ENCODE measurements at places on chromosomes 3 and 15.
A peak's percentile ranks its signal among the peaks of the same experiment; 100 is the strongest.

DNA sequence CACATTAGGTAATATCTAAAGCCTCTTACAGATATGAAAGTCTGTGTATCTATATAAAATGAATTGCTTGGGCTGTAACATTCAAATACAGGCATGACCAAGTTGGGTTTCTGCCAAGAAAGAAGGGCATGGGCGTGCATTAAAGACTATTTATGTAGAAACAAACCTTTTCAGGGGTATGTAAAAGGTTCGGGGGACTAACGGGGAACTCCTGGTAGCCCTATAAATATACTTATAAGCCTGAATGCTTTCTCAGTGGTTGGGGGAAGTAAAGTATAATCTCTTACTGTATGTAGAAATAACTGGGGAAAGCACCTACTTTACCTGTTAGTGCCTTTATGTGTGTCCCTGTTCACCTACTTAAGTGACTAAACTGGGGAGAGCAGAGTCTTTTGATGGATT lies 154.5 kb upstream of the TBL1XR1 start:
- DNase-seq, result no peak

- DNase-seq, result no peak
Observed at GRCh38 chr3:49566312-49566711, 12.0 kb downstream of the BSN start.

GRCh38 chr15:41577863-41578735 lies 19.1 kb downstream of the TYRO3 start:
- no peak for DNase-seq

GRCh38 chr15:99578809-99579208 lies 13.0 kb downstream of the MEF2A start:
- no peak for DNase-seq

GRCh38 chr3:194739498-194740284 lies 54.0 kb downstream of the FAM43A start:
- no peak for DNase-seq

GRCh38 chr3:83034806-83035703 lies 1273.6 kb upstream of the GBE1 start:
- no peak for DNase-seq

DNA sequence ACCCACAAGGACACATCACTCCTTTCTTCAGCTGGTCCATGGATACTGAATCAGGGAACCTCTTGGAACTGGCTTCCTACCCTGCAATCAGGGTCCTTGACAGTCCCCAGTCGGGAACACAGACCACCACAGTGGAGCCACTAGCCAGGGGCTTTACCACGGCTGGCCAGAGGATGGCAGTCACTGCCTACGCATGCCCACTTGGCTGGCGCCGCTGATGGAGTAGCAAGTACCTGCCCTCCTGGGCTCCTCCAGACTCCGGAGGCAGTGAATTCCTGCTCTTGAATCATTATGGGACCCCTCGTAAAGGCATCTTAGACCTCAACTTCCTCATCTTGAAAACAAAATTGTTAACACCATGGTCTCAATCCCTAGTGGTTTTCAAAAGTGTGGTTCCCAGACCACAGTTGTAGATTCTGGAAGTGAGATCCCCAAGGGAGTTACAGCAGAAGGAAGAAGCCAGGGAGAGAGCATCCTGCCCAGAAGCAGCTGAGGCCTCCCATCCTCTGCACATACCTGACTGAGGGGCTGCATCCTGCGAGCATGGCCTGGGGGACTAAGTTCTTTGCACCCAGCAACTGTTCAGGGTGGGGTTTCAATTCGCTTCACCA lies 9.1 kb upstream of the SKIC8 start:
- DNase-seq, result peak; percentile 50

DNA sequence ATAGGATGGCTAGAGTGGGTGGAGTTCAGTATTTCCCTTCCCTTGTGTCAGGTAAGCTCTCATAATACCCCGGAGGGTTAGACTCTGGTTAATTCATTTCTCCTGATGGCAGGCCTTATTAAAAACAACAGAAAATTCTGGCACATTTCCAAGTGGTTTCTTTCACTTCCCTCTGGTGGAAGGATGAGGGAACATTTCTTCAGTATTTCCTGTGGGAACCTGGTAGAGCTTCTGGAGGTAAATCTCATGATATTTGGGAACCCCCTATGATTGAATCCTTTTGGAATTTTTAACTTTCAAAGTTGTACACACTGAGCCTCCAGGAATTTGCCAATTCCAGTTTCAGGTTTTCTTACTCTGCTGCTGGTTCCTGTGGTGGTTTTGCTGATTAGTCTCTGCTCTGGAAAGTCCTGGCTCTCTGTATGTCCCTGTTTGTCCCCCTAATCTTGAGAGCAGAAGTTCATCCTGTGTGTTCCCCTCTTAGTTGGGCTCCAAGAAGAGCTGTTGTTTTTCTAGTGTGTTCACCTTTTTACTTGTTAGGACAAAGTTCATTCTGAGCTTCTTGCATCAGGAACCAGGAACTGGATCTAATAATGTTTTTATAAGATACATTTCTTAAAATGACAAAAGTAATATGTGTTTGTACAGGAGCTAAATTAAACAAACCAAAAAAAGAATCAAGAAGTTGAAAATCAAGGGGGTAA lies 12.1 kb downstream of the CHRNA7 start:
- DNase-seq, result no peak

- no peak for DNase-seq
Observed at GRCh38 chr3:197782230-197782629, 8.8 kb upstream of the LRCH3 start.

GRCh38 chr15:40398413-40398873 lies 7.2 kb upstream of the IVD start:
- no peak for DNase-seq

GRCh38 chr3:76873532-76874242 lies 166.2 kb upstream of the ROBO2 start:
- DNase-seq, result no peak

- DNase-seq, result no peak
Observed at GRCh38 chr15:62653122-62653521, 389.4 kb upstream of the TPM1 start.

DNA sequence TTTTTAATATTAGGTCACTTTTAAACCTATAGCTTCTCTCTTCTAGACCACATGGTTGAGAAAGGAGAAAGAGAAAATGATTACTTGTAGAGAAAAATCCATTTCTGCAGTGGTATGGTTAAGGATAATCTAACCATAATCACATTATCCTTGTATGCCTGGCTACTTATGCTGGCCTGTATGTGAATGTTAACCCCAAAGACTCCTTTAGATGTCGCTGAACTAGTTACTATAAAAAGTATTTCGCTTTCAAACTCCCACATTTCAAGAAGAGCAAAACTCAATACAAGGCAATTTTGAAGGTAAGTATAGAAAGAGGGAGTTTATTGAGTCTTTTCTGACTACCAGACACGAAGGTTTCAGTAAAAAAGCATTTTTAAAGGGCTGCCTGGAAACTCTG lies 2.2 kb downstream of the KCTD6 start:
- DNase-seq, result no peak

- DNase-seq, result no peak
Observed at GRCh38 chr15:76337059-76337695, 604 bp downstream of the ISL2 start.

DNA sequence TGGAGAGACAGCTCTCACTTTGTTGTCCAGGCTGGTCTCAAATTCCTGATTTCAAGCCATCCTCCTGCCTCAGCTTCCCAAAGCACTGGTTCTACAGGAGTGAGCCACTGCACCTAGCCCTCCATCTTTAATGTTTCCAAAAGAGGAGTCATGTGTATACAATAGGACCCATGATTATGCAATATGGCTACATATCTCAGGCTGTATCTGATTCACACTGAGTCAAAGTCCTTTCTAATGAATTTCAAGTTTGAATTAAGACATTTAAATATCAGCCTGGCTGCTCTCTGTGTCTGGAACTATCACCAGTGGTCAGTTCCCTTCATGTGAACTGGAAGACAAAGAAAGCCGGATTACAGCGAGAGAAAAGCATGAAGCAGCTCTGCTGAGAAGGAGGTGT lies 90.5 kb downstream of the MINAR1 start:
- DNase-seq, result no peak

- DNase-seq, result no peak
Observed at GRCh38 chr15:56783857-56784661, 50.8 kb upstream of the ZNF280D start.

- no peak for DNase-seq
Observed at GRCh38 chr3:61483997-61484396, 77.4 kb upstream of the PTPRG start.

GRCh38 chr3:179045719-179046402 lies 25.7 kb downstream of the ZMAT3 start:
- no peak for DNase-seq

GRCh38 chr3:167892205-167892604 lies 156.7 kb downstream of the SERPINI1 start:
- DNase-seq, result no peak

DNA sequence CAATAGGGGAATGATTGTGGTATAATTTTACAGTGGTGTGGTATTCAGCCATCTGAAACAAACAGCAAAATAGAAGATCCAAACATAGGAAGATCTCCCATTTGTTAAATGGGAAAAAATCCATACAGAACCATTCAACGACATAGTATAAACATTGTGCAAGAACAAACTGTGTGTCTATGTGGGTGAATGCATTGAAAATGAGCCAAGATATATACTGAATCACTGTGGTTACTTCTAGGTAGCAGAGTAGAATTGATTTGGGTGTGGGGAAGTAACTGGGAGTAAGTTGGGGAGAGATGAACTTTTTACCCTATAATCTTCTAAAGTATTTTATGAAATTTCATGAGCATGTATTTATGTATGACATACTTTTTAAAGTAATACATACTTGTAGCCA lies 123.1 kb upstream of the UMPS start:
- DNase-seq, result peak; percentile 27

- no peak for DNase-seq
Observed at GRCh38 chr3:195032106-195032759, 238.7 kb downstream of the XXYLT1 start.

DNA sequence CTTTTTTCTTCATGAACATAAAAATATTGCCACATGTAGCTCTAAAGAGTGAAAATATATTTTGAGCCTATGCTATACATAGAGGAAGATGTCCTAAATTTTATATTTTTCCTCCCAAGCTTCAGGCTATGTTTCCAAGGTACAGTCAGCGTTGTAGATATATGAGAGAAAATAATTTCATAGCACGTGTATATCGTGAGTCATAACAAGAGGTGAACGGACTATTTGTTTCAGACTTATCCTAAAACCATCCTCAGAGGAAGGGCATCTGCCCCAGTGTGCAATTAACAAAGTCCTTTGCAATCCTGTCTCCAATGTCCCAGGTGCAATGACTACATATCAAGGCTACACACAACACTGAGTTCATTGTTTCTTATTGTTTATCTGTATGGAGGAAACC lies 177.3 kb upstream of the ARRDC4 start:
- no peak for DNase-seq

GRCh38 chr15:78968539-78969271 lies 23.9 kb upstream of the CTSH start:
- DNase-seq, result no peak

DNA sequence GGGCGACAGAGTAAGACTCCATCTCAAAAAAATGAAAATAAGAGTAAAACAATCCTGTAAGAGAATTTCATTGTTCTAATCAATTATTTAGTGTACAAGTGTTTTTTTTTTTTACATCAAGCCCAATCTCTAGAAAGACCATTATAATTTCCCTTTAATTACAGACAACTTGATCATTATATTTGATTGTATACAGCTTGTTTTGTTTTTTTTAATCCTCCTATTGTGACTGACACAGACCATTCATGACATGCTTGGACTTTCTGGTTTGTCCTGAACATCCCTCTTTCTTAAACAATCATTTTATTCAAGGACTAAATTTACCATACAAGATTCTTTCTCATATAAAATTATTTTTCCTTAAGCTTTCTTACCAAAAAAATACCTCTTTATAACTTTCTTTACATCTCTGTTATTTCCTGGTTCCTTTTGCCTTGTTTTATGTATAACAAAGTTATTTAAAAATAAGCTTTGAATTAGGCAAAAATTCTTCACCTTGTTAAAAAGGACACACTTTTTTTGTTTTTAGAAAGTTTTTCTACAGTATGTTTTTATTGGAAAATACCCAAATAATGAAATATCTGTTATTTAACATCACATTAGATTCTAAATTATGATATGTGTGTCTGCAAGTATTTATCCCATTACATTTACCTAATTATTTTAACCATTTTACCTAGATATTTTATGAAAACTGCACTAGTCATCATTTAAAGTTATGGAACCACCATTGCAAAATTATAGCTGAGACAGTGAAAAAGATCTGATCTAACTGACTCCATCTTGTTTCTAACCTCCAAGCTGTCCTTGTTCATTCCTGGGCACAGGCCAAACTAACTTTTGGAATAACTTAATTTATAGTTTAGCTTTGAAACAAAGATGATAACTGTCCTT lies 26.1 kb upstream of the GFM1 start:
- DNase-seq, result no peak

DNA sequence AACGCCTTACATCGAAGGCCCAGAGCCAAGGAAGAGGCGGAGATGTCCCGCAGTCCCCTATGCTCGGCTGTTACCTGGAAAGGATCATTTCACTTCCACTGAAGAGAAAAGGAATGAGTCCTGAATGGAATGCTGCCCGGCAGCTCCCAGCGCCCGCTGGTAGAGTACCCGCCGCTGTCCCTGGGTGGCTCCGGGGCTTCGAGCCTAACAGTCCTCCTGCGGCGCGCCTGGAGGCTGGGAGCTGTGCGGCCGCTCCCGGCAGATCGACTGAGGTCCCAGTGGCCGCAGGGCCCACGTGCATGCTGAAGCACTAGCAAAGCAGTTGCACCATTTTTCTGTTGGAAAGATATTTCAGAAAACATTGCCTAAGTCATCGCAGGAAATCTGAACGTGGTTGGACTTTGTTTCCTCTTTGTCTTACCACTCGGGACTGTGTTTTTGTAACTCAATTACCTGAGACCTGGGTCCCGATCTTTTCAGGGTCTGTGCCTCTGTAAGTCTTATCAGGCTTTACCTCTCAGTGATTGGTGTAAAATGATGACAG lies 984 bp downstream of the RNU6-1 start:
- no peak for DNase-seq

DNA sequence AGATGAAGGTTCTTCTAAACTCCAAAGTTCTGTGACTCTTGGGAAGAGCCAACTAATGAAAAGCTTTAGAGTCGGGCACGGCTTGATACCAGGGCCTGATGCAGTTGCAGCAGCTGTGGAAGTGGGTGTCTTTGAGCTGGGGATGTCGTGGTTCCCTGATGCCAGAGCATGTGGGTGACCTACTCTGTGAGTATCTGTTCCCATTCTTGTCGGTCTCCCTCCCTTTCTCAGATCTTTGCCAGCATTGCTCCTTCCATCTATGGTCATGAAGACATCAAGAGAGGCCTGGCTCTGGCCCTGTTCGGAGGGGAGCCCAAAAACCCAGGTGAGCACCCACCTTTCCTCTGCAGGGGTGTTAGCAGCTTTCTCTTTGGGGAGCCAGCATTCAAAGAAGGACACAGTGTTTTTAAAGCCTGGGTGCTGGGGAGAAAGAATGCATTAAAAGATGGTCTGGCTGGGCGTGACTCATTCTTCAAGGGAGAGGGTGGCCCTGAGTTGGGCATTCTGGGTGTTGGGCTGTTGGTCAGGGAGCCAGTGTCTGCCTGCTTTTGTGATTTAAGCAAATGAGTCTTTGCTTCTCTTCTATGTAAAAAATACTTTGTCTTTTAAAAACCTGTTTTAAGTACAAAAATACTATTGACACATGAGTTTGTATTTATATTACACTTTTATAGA lies 13.2 kb upstream of the PODXL2 start:
- DNase-seq, result no peak
